Immature natural killer cell (primary cell): ENCODE measurements at places on chromosomes 6 and 20. TPM values are rescaled to one million over a fixed set of nuclear protein-coding genes. Genes with fewer than 3 reads are reported as not detected.

GRCh38 chr6:129209355-129209754, 326.4 kb downstream of the LAMA2 start:
- H3K4me1 ChIP-seq = no peaks in the 10 kb centered on the region
- DNase-seq = no peak
- H3K4me3 ChIP-seq = no peak overlapping the region
- H3K36me3 ChIP-seq = peaks cover 1% of the 10 kb centered on the region
- H3K27me3 ChIP-seq = peaks cover 1% of the 10 kb centered on the region
- no peak overlapping the region for H3K27ac ChIP-seq

- H3K4me1 ChIP-seq = no peaks in the 10 kb centered on the region
- peaks cover 1% of the 10 kb centered on the region for H3K27me3 ChIP-seq
- no peak for DNase-seq
Observed at GRCh38 chr20:36391456-36391855, 85.3 kb downstream of the DLGAP4 start.

DNA sequence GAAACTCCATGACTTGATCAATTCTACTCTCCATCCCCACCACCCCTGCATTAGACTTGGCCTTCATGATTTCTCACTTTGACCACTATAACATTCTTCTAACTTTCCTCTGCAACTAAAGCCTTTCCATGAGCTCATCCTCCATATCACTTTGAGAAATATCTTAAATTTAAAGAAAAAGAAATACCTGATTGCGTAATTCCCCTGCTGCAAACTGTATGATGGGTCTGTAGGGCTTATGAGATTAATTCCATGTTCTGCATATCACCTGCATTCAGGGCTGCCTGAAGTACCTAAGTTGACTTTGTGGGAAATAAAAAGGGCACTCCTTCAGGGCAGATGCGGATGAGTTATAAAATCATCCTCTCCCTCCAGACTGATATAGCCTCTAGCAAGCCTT, 549.8 kb downstream of the LMBRD1 start:
- H3K4me3 ChIP-seq = no peak overlapping the region
- DNase-seq = no peak
- H3K4me1 ChIP-seq = no peaks in the 10 kb centered on the region

GRCh38 chr6:116012471-116012949, 48.2 kb downstream of the FRK start:
- H3K4me1 ChIP-seq = no peaks in the 10 kb centered on the region
- H3K27ac ChIP-seq = no peak overlapping the region
- no peak for DNase-seq
- no peak overlapping the region for H3K4me3 ChIP-seq

GRCh38 chr6:136677344-136677743, 114.9 kb downstream of the MAP3K5 start:
- DNase-seq = no peak
- peaks cover 8% of the 10 kb centered on the region for H3K36me3 ChIP-seq
- no peak overlapping the region for H3K27ac ChIP-seq
- peaks cover 1% of the 10 kb centered on the region for H3K4me1 ChIP-seq

- no peak for DNase-seq
- H3K27me3 ChIP-seq = peaks cover 20% of the 10 kb centered on the region
- no peak overlapping the region for H3K4me3 ChIP-seq
- peaks cover 89% of the 10 kb centered on the region for H3K4me1 ChIP-seq
- H3K27ac ChIP-seq = peak overlapping the region; percentile 92
Observed at GRCh38 chr6:16321341-16321710, 82.9 kb downstream of the GMPR start.

GRCh38 chr6:163620670-163621330, 206.3 kb downstream of the QKI start:
- H3K4me1 ChIP-seq = peaks cover 3% of the 10 kb centered on the region
- no peak overlapping the region for H3K4me3 ChIP-seq
- peaks cover 1% of the 10 kb centered on the region for H3K27me3 ChIP-seq
- no peak for DNase-seq
- H3K27ac ChIP-seq = no peak overlapping the region

DNA sequence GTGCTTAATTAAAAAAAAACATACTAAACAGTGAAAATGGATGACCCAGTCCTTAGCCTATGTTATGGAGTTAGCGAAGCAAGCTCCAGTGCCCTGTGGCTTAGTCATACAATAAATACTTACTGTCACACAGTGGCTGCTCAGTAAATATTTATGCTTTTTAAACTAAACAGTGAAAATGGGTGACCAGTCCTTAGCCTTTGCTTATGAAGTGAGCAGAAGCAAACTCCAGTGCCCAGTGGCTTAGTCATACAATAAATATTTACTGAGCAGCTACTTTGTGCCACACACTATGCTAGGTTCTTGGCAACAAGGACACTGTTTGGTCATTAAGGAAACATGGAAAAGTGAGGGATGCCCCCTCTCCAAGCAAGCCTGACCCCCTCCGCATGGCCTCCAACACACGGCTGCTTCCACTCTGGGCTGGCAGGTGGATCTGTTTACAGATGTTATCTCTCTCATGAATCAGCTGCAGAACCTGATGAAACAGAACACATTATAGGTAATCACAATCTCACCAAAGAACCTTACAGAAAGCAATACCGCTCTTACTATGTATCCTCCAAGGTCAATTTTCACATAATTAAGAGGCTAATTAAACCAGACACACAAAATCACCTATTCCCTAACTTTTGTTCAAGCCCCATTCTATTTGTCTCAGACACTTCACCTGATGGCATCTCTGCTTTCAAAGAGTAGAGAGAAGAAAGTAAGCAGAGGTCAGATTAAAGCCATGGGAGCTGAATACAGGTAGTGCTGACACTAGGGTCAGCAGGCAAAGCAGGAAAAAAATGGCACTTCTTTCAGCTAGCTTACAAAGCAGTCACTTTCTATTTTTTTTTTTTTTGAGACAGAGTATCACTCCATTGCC, 27.3 kb downstream of the CDK5RAP1 start:
- peaks cover 47% of the 10 kb centered on the region for H3K4me1 ChIP-seq
- no peak for DNase-seq
- peak overlapping the region; percentile 50 for H3K27ac ChIP-seq
- H3K4me3 ChIP-seq = no peak overlapping the region
- peaks cover 2% of the 10 kb centered on the region for H3K27me3 ChIP-seq
- H3K36me3 ChIP-seq = peaks cover 38% of the 10 kb centered on the region

- no peak for DNase-seq
- no peak overlapping the region for H3K4me3 ChIP-seq
- no peak overlapping the region for H3K27ac ChIP-seq
- peaks cover 4% of the 10 kb centered on the region for H3K36me3 ChIP-seq
- no peaks in the 10 kb centered on the region for H3K4me1 ChIP-seq
Observed at GRCh38 chr6:5085648-5086293, 630 bp downstream of the PPP1R3G start.

GRCh38 chr6:84119277-84119676, 85.7 kb downstream of the MRAP2 start:
- H3K27ac ChIP-seq = no peak overlapping the region

GRCh38 chr6:116373300-116373699, 2.6 kb downstream of the DSE start:
- H3K36me3 ChIP-seq = no peaks in the 10 kb centered on the region
- no peak for DNase-seq
- H3K27me3 ChIP-seq = peaks cover 7% of the 10 kb centered on the region

DNA sequence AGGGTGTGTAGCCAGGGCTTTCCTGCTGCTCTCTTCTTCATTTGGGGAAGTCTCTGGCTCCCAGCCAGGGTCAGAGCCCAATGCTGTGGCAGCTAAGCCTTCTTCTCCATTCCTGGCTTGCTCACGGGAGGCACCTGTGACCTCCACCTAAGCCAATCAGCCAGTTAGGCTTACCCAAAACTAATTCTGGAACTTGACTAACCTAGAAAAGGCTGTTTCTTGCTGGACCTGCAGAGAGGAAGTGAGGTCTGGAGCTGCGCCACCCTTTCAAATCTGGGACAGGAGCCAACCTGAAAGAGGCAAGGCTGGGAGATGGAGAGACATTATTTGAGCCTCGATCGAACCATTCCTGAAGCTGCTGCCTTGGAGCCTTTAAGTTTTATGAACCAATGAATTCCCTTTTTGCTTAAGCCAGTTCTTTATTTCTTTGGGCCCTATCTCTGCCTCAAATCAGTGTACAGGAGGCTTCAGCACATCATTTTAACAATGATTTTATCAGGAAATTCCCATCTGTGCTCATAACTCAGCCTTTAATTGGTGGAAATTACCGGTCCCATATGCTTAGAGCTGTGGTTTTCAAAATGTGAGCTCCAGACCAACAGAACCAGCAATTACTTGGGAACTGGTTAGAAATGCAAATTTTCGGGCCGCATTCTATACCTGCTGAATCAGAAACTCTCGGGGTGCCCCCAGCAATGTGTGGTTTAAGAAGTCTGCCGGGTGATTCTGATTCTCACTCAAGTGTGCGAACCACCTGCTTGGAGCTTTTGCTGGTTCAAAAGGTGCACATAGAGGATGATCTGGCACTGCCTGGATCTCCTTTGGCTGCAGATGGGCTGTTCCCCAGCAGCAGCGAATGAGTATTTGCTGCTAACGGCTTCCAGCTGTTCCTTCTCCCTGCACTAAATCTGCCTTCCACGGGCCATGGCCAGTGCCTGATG, 97.4 kb upstream of the RNF24 start:
- no peaks in the 10 kb centered on the region for H3K36me3 ChIP-seq
- peaks cover 3% of the 10 kb centered on the region for H3K27me3 ChIP-seq
- H3K27ac ChIP-seq = no peak overlapping the region
- no peak for DNase-seq

- no peak overlapping the region for H3K4me3 ChIP-seq
- H3K27me3 ChIP-seq = peaks cover 8% of the 10 kb centered on the region
- no peaks in the 10 kb centered on the region for H3K4me1 ChIP-seq
- no peak overlapping the region for H3K27ac ChIP-seq
- DNase-seq = no peak
- no peaks in the 10 kb centered on the region for H3K36me3 ChIP-seq
Observed at GRCh38 chr6:105066233-105066632, 109.3 kb downstream of the LIN28B start.

DNA sequence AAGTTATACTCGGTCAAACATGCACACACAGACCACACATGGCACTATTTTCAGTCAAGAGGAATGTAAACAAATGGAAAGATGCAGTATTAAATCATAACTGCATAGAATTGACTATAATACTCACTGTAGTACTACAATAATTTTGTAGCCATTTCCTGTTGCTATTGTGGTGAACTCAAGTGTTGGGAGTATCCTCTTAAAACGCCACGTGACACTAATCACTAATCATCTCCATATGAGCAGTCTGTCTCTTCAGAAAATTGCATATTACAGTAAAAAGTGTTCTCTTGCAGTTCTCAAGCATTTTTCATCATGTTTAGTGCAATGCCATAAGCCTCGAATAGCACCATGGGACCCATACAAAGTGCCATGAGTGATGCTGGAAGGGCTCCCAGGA, 258.7 kb upstream of the ID4 start:
- no peaks in the 10 kb centered on the region for H3K4me1 ChIP-seq
- DNase-seq = no peak
- H3K27ac ChIP-seq = no peak overlapping the region

GRCh38 chr6:37160922-37161778, 8.8 kb upstream of the PIM1 start:
- peaks cover 6% of the 10 kb centered on the region for H3K4me1 ChIP-seq
- H3K27ac ChIP-seq = no peak overlapping the region
- H3K4me3 ChIP-seq = no peak overlapping the region
- DNase-seq = no peak
- peaks cover 4% of the 10 kb centered on the region for H3K36me3 ChIP-seq

DNA sequence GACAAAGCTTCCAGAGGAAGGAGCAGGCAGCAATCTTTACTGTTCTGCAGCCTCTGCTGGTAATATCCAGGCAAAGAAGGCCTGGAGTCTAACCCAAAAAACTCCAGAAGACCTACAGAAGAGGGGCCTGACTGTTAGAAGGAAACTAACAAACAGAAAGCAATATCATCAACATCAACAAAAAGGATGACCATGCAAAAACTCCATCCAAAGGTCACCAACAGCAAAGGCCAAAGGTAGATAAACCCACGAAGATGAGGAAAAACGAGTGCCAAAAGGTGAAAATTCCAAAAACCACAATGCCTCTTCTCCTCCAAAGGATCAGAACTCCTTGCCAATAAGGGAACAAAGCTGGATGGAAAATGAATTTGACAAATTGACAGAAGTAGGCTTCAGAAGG, 469.8 kb upstream of the FLRT3 start:
- no peak for DNase-seq
- no peaks in the 10 kb centered on the region for H3K4me1 ChIP-seq
- peaks cover 2% of the 10 kb centered on the region for H3K27me3 ChIP-seq
- no peak overlapping the region for H3K27ac ChIP-seq
- H3K4me3 ChIP-seq = no peak overlapping the region
- H3K36me3 ChIP-seq = no peaks in the 10 kb centered on the region

GRCh38 chr6:43974643-43975230, 152.5 kb downstream of the MRPL14 start:
- DNase-seq = no peak
- H3K4me3 ChIP-seq = no peak overlapping the region
- peaks cover 8% of the 10 kb centered on the region for H3K27me3 ChIP-seq
- no peaks in the 10 kb centered on the region for H3K36me3 ChIP-seq

- H3K36me3 ChIP-seq = no peaks in the 10 kb centered on the region
- DNase-seq = no peak
- no peak overlapping the region for H3K4me3 ChIP-seq
- no peaks in the 10 kb centered on the region for H3K4me1 ChIP-seq
- H3K27me3 ChIP-seq = no peaks in the 10 kb centered on the region
Observed at GRCh38 chr6:134437376-134437775, 119.5 kb upstream of the SGK1 start.

- no peak within 1 kb of the TSS for H3K27ac ChIP-seq
- peaks cover 9% of the 10 kb centered on the region for H3K4me1 ChIP-seq
- H3K4me3 ChIP-seq = no peak within 1 kb of the TSS
- H3K27me3 ChIP-seq = peaks cover 2% of the 10 kb centered on the region
Observed at GRCh38 chr6:25874118-25874517, at the start of gene SLC17A3. SLC17A3 (minus strand) TSS chr6:25874243; CDS start chr6:25868387, 5,856 bp downstream.

- no peaks in the 10 kb centered on the region for H3K36me3 ChIP-seq
- no peaks in the 10 kb centered on the region for H3K4me1 ChIP-seq
- H3K27me3 ChIP-seq = peaks cover 8% of the 10 kb centered on the region
- no peak for DNase-seq
- no peak overlapping the region for H3K27ac ChIP-seq
Observed at GRCh38 chr6:1053586-1053985, 258.3 kb upstream of the FOXQ1 start.

- H3K27me3 ChIP-seq = no peaks in the 10 kb centered on the region
- no peak for DNase-seq
- H3K36me3 ChIP-seq = peaks cover 7% of the 10 kb centered on the region
Observed at GRCh38 chr20:35021063-35021462, 65.4 kb downstream of the MYH7B start.

GRCh38 chr20:50038574-50038991, 55.8 kb downstream of the SNAI1 start:
- H3K4me3 ChIP-seq = no peak overlapping the region
- H3K4me1 ChIP-seq = no peaks in the 10 kb centered on the region
- DNase-seq = no peak
- no peak overlapping the region for H3K27ac ChIP-seq

Gene ANGPT4
- not detected for polyA plus RNA-seq

Gene CALHM4
- polyA plus RNA-seq = not detected

Gene KIFC1
- 3.7 TPM for polyA plus RNA-seq

Gene EFCAB8
- not detected for polyA plus RNA-seq

Gene DBNDD2
- 18.0 TPM for polyA plus RNA-seq

Gene OVOL2
- not detected for polyA plus RNA-seq

Gene CST5
- not detected for polyA plus RNA-seq

Gene REM1
- not detected for polyA plus RNA-seq

Gene WFDC5
- polyA plus RNA-seq = not detected

Gene PROKR2
- not detected for polyA plus RNA-seq

Gene OXT
- not detected for polyA plus RNA-seq

Gene RCAN2
- polyA plus RNA-seq = not detected
